IMR-90 (cell line): ENCODE measurements at places on chromosomes 7 and 10. TPM values are rescaled to one million over a fixed set of nuclear protein-coding genes. Genes with fewer than 3 reads are reported as not detected.
A peak's percentile ranks its signal among the peaks of the same experiment; 100 is the strongest.

MMD2 gene
- total RNA-seq, result not detected in 2 replicates

DNA sequence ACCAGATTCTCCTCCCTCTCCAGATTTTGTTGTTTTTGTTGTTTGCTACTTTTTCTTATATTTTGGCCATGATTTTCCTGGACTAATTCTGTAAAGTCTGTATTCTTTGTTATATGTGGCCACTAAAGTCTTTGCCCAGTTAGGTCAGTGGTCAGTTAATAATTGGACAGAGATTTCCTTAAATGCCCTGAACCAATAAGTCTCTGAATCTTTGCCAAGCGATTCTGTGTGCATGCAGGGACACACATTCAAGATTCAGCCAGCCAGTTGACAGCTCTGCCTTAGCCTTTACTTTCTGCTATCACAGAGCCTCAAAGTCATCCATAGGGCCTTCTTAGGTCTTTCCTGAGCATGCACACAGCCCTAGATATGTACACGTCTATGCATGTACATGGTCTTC lies 11.0 kb upstream of the COL17A1 start:
- no peak for DNase-seq

GRCh38 chr7:17706734-17707133 lies 233.6 kb downstream of the SNX13 start:
- DNase-seq, result peak; percentile 72

DNA sequence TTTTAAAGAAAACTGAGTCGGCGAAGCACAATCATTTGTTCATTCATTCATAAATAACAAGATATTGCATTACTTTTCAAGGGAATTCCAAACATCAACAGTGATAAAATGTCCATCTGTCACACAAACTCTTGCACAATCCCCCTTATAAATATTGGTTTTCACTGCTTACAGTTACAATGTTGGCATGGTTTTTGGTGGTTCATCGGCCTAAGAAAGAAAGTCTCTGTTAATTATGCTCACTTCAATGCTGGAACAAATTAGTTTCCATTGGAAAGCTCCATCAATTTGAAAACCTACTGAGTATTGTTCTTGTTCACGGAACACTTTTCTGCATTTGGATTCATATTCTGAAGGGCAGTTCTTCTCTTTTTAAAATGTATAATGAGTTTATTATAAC lies 188.5 kb downstream of the JAZF1 start:
- peak; percentile 25 for DNase-seq
